ENCODE measurements at places on chromosomes 7 and 10.

DNA sequence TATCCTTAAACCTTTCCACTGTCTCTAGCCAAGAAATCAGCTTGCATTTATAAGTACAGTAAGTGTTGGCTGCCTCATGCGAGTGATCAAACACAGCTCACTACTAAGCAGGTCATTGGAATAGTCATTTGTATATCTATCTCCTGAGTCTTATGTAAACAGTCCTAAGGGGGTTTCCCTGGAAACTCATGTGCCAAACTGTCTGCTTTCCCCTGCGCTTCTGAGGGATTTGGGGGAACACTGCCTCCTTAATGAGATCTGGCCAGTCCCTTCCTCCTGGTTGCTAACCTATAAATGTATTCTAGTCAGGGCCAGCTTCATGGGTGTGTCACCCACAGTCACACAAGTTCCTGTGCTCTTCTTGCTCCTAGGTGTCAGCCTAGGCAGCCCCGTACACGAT is 133.1 kb downstream of the CD36 start:
- no peak for DNase-seq

DNA sequence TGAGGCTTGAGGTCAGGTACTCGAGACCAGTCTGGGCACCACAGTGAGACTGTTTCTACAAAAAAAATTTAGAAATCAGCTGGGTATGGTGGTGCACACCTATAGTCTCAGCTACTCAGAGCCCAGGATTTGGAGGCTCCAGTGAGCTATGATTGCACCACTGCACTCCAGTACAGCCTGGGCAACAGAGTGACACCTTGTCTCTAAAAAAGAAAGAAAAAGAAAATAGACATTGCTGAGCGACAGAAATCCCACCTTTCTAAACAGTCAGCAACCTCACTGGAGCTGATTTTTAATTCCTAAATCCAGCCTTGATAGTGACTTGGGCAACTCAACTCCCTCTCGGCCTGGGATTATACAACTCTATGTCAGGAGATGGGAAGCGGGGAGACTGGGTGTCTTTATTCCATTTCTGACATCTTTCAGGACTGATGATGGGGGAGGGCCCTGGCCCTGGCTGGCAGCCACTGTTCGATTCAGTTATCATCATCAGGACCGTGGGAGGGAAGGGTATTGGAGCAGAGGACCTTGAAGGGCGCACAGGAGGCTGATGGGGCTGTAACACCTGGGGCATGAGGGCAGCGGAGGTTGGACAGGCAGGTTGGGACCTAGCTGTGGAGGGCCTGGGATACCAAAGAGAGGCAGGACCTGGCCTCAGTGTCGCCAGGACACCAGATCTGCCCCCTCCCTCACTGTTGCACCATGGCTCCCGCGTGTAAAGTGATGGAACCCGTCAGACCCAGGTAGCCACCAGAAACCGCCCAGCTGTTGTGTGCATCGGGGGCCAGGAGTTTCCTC is 14.7 kb downstream of the HSPB1 start:
- DNase-seq: no peak

DNA sequence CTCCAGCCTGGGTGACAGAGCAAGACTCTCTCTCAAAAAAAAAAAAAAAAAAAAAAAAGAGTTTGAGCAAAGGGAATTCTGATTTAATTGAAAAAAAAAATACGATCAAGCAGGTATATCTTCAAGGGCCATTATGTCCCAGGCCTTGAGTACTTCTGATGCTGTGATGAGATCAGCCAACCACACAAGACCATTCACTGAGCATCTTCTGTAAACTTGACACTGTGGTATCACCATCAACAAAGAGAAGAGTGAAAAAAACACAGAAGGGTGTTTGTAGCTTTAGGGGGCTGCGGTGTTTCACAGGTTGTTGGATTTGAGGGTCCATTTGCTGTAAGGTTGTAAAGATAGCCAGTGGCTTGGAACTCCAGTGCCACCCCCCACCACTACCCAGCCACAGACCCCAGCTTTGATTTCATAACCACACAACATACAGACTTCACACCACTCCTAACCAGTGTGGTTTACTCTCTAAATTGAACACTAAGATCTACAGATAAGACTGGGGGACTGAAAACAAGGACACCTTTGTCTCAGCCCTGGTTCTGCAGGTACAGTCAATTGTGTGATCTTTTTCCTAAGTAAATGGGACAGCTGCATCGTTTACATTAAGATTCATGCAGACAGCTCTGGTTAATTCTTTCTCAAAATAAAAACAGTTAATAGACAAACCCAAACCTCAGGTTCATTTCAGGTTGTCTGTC is 66.4 kb downstream of the CDC123 start:
- DNase-seq: no peak

DNA sequence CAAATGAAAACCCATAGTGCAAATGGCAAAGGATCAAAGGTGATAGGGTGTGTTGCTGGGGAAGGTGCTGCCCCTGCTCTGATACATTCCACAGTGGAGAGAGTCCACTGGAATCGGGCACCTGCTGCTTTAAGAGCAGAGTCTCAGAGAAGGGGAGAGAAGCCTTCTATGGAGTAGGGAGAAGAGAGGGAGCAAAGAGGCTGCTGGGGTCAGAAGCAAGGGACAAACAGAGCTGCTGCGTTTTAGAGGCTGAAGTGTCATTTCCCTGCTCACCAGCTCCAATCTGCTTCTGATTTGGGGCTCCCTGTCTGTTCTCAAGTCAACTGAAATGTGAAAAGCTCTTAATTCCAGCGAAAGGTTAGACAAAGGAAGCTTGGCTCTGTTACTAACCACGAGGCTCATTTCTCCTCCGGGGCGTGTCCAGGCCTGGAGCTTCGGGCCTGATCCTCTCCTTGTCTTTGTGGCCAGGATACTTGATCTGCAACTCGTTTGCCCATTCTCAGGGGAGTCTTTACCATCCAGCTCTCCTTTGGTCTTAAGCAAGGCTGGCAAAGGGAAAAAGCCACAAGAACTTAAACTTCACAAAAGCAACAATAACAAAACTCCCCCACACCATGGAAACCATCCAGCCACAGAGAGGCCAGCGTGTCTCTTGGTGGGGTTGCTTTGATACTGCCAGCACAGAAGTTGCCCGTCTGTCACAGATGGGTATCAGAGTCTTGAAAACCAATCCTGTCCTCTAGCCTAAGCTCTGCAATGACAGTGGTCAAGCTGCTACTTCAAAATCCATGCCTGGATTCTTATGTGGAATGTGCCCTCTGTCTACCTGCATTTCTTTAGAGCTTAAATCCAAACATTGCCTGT is 692.6 kb downstream of the SUGCT start:
- no peak for DNase-seq

DNA sequence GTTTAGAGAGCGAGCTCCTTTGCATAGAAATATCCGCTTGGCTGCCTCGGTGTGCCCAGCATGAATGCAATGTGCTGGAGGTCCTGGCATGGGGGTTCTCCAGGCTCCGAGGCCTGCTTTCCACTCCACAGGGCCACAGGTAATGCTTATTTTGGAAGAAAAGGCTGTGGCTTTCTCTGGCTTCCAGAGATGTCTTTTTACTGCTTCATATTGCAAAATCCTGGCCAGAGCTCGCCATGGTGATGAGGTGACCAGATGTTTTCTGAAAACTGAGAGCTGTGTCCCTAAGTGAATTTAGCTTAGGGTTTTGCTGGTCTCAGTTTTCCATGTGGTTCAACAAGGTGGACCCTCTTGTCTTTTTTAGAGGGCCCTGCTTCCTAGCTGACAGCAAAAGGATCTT is 65.2 kb downstream of the BMPER start:
- DNase-seq: no peak

DNA sequence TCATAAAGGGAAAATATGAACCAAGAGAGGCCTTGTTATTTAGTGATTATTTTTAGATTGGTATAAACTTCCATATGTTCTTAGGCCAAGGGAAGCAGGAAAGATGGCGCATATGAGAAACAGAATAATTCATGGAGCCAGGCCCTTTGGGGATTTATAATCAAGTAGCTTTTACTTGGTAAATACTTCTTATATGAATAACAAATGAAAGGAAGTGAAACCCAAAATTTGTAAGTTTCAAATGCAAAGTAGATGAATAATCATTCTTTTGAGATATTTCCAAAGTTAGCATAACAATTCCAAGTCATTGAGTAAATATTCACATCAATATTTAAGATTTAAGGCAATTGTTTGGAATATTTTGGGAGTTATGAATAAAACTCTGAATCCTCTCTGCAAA is 13.9 kb upstream of the OPTN start:
- DNase-seq: no peak

- no peak for DNase-seq
These were observed 12.5 kb downstream of the RNF133 start for GRCh38 chr7:122686360-122686878.

DNA sequence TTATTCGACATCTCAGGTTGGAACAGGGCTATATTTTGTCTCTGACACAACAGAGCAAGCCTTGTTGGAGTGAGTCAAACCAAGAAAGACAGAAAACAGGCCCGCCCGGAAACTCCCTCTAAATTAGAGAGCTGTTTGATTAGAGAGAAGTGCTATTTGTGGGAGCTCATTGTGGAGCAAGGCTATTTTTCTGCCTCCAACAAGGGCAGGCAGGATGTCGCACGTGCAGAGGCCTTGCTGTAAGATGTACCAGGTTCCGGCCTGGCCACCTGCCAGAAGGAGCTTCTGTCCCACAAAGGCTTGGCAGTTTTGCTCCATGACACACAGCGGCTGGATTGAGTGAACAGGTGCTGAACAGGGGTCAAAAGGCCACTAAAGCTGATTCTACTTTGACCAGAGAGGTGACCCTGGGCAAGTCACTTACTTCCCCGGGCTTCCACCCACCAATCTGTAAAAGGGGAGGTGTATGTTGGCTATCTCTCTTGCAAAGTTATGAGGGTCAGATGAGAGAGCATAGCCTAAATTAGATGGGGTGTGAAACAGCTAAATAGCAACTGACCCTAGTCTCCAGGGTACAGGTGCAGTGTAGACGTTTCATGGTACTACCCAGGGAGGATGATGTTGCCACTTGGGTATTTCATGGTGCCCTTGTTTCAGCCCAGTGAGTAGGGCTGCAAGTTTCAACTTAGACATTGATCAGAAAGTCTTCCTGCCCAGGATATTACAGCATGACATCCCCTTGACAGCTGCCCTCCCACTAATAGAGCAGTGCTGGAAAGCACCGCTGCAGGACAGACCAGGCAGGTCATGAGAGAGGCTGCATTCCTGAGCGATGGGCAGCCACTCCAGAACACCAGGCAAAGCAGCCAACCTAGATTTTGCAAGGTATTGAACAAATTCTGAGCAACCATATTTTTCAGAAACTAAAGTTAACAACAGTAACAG is 62.0 kb downstream of the VSTM4 start:
- no peak for DNase-seq

- no peak for DNase-seq
These were observed 46.3 kb upstream of the SHH start for GRCh38 chr7:155858521-155859061.

- DNase-seq: no peak
These were observed 237.4 kb downstream of the OTUD1 start for GRCh38 chr10:23676296-23676695.

DNA sequence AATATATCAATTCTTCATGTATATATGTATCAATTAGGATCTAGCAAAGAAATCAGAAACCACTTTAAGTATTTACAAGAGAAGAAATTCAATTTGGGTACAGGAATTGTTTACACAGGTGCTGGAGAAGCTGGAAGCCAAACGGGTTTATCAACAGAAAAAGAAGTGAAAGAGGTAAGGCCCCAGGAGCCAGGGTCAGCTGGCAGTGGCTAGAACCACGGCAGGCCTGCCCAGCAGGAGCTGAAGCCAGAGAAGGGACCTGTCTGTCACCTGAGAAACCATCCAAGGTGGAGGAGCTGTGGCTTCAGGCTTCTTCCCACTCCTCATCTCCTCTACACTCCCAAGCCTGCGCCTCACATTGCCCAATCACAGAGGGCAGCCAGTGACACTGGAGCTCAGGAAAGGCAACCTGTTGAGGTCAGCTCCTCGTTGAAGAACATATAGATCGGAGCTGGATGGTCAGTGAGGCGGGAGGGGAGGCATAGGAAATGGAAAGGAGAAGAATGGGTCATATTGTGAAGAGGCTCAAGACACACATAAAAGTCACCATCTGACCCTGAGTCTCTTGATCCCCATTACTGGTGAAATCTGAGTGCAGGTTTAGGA is 182.6 kb downstream of the REEP3 start:
- DNase-seq: no peak

GRCh38 chr7:108330227-108330626 is 126.0 kb downstream of the NRCAM start:
- no peak for DNase-seq

- no peak for DNase-seq
These were observed 47.6 kb downstream of the RPS24 start for GRCh38 chr10:78081292-78081691.

DNA sequence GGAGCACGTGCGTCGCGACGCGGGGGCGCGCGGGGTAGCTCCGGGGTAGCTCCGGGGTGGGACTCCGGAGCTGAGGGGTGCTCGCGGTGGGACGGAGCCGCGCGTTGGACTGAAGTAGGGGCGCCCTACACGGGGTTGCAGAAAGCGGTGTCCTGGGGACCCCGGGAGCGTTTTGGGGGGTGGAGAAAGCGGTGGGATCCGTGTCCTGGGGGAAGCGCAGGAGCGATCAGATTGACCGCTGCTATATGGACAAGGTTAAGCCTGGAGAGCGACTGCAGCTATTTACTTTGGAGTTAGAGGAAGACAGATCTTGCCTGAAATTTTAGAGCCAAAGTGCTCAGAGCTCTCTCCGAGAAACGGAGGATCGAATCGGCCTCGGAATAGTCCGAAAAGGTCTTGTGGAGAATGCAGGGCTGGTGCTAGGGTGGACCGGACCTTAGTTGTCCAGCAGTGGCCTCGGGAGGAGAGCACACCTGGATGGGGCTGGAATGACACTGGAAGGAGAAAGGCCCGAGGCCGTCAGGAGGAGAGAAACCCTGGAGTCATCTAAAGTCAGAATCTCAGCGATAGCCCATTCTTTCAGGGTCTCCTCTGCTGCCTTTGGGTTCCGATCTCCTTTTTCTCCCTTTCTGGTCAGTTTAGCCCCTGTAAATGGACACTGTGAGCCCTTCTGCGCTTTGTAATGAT is 564 bp downstream of the PDSS1 start:
- no peak for DNase-seq

- no peak for DNase-seq
These were observed 12.8 kb downstream of the BRI3 start for GRCh38 chr7:98294326-98294725.

GRCh38 chr7:132636581-132636980 is 60.3 kb upstream of the PLXNA4 start:
- DNase-seq: no peak

DNA sequence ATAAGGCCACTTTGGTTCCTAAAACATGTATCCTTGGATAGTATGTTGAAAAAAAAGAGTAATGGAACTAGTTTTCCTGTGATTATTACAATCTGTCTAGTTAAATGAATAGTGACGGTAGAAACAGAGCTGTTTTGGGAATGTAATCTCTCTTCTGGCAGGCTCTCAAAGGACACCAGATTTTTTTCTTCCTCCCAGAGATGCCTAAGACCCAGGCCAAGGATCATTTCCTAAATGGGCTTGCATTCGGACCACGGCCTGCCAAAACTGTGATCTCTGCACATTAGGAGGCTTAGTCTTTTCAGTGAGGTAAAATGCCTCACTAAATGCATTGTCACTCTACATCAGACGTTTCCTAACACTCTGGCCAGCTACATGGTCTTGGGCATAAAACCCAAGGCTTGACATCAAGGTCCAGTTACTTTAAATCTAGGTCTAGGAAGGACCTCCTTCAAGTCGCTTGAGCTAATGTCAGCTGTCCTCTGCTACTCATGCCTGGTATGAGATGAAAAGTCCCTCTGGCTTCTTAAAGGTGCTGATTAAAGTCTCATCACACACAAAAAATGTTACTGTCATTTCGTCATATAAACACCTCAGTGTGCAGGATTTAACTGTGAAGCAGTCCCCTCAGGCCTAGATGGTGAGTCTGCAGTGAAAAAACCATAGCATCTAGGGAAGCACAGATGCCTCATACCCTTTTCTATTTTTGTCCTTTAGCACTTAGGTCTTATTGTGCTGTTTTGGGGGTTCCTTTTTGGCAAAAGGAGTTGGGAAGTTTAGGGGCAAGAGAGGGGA is 47.7 kb downstream of the DLD start:
- DNase-seq: no peak

Measured in stimulated activated CD4-positive, alpha-beta T cell treated with anti-CD3 and anti-CD28 coated beads, Interleukin-2, amount 100 ng/mL, for 4 hours (primary cell).